ENCODE measurements at places on chromosomes 1 and 21.

DNA sequence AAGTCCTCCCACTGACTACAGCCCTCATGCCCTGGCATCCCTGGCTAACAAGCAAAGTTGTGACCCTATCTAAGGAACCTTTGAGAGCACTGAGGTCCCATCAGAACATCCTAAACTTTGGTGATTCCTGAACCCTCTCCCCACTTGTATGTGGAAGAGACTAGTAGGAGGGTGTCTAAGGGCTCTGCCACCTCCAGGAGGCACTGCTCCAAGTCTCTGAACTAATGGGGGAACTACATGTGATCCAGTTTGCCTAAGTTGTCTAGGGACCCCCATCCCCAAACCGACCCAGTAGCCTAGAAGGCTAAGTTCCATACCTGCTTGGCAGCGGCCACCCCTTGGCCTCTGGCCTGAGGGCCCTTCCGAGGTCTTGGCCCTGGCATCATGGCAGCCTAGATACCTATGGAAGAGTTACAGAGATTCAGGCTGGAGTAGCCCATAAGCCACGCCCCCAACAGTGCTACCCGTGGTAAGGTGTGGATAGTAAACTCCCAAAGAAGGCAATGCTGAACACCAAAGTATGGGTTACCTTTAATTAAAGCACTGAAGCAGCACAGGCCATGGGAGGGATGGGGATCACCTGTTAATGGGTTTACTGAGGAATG, 1.7 kb downstream of the CC2D1B start:
- DNase-seq = no peak

DNA sequence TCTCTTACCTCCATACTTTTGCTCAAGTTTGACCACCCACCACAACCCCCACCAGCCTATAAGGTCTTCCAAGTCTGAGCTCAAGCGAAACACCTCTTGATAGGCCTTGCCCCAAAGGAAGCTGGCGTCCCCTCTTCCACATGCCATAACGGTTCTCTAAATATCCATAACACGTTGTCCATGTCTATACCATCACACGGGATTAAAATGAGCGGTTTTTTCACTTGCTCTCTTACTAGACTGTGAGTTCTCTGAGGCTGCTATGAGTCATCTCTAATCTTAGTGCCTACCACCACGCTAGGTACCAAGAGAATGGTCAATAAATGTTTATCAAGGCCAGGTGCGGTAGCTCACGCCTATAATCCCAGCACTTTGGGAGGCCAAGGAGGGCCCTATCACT, 41.0 kb downstream of the WASF2 start:
- DNase-seq = no peak

DNA sequence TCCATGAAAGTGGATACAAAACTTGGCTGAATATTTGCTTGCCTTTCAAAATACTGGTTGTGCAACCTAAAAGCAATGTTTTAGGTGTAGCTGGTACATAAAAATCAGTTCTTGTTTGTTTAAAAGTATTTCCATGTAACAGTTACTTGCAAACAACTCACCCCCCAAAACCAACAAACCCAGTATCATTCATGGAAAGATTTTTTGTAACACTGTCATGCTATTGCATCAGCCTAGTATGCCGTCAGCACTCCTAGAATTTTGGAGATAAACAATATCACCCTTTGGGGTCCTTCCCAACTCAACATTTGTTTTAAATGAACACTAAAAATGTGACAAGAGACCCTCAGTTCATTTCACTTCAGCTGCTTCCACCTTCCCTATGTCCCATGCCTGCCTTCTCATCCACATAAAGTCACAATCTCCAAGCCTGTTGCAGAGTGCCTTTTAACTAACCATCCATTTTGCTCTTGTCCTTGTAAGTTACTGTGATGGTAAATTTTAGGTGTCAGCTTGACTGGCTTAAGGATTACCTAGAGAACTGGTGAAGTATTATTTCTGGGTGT, 425.3 kb downstream of the DUSP10 start:
- DNase-seq = peak; percentile 80

GRCh38 chr1:82646336-82646735, 845.6 kb downstream of the ADGRL2 start:
- DNase-seq = no peak

GRCh38 chr1:156461781-156462647, 38.6 kb downstream of the MEF2D start:
- DNase-seq = no peak

- no peak for DNase-seq
Observed at GRCh38 chr1:1942753-1943656, 23.9 kb upstream of the TMEM52 start.

DNA sequence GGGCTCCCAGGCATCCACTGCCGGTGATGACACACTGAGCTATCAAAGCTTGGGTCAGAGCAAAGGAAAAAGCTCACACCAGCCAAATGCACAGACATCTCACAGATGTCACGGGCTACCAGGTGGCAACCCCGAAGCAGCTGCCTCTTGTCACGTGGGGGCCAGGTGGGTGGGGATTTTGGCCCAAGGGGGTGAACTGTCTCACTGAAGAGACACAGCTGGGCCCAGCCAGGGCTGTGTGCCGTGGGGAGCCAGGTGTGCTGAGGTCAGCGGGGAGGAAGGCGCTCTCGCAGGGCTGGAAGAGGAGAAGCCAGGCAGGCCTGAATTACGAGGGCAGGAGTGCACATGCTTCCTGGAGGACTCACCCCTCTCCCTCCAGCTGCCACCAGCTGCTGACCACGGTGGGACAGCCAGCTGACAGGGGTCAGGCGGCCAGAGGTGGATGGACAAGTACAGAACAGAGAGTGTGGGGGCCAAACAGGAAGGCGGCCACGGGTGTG, 32.4 kb downstream of the KCNN3 start:
- no peak for DNase-seq

DNA sequence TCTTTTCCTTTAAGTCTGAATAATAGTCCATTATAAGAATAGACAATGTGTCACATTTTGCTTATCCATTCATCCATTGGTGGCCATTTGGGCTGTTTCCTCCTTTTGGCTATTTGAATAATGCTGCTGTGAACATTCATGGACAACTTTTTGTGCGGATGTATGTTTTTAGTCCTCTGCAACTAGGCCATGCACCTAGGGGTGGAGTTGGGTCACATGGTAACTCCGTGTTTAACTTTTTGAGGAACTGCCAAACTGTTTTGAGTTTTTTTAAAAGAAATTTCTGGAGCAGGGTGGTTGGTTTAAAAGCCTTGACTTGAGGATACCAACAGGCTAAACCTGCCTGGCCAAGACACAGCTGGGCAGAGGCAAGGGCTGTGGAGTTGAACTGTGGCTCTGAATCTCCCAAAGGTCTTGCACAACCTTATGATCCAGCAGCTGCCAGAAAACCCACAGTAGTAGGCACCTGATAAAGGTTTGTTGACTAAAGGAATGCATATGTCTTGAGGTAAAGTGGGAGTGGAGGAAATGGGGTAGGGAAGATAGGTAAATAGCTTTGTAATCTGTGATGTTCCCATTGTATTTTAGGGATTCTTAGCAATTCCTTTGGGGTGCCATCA, 5.6 kb upstream of the RPTN start:
- DNase-seq = no peak

DNA sequence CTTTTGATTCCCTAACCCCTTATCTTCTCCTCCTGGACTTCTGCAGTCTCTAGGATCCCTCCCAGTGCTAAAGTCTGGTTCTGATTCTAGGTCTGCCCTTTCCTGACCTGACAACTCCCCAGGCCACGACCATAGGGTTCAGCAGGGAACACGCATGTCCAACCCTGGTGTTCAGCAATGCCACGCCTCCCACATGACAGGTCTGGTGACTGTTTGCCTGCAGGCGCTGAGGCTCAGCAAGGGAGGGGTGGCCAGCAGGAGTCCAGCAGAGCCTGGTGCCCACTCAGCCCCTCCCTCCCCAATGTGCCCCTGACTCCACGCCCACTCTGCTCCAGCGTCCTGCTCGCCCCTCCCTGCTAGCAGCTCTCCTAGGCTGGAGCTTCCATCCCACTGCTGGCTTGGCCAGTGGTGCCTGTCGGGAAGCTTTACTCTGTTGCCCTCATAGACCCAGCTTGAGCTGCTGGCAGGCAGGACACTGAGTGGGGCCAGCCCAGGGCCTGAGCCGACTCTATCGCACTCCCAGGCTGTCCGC, 17.3 kb downstream of the SLC9A1 start:
- no peak for DNase-seq

DNA sequence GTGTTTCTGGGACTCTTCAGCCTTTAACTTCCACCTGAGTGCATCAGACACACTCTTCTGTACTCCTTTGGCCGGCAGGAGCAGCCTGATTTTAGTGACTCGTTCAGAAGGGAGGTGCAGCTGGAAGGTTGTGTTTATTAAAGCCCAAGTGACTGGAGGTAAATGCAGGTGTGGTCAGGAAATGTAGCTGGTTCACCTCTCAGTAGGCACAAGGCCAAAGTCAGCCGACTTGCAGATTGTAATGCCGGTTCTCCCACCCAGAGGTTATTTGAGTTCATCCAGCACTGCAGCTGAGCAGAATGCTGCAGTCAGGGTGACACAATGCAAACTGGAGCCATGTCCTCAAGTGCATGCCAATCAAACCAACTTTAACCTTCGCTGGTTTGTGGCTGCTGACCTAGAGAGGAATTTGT, 91.5 kb downstream of the SPATA46 start:
- no peak for DNase-seq

GRCh38 chr1:184302346-184302745, 84.5 kb upstream of the C1orf21 start:
- DNase-seq = no peak

DNA sequence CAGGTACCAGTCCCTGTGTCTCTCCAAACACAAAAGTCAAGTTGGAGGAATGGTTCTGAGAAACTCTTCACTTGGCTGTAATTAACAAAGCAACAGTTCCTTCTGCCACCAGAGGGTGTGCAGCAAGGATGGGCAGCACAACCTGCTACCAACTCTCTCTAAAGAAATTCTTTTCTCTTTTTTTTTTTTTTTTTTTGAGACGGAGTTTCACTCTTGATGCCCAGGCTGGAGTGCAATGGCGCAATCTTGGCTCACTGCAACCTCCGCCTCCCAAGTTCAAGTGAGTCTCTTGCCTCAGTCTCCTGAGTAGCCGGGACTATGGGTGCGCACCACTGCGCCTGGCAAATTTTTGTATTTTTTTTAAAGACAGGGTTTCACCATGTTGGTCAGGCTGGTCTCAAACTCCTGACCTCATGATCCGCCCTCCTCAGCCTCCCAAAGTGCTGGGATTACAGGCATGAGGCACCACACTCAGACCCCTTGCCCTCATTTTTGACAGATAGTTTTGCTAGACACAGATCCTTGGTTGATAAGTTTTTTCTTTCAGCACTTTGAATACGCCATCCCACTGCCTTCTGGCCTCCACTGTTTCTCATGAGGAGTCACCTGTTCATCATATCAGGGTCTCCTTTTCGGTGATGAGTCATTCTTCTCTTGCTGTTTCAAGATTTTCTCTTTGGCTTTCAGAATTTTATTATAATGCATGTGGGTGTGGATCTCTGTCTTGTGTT, 12.1 kb upstream of the DEGS1 start:
- peak; percentile 32 for DNase-seq

- DNase-seq = no peak
Observed at GRCh38 chr1:93262645-93263044, 82.1 kb downstream of the CCDC18 start.

- DNase-seq = no peak
Observed at GRCh38 chr1:10643607-10644306, 152.7 kb downstream of the CASZ1 start.

DNA sequence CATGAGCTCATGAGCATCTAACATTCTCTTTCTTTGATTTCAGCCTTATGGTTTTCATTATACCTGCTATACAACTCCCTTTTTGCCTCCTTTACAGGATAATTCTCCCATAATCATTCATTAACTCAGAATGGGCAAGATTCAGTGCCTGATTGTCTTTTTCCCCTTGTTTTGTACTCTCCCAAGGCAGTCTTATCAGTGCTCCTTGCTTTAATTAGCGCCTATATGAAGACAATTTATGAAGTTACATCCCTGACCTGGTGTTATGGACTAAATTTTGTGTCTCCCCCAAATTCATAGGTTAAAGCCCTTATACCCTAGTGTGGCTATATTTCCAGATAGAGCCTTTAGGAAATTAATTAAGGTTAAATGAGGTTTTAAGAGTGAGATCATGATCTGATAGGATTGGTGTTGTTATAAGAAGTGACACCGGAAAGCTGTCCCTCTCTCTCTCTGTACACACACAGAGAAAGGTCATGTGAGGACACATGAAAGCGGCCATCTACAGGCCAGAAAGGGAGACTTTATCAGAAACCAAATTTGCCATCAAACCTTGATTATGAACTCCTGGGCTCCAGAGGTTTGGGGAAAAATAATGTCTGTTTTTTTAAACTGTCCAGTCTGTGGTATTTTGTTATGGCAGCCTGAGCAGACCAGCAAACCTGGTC, 185.8 kb upstream of the CHODL start:
- DNase-seq = no peak

DNA sequence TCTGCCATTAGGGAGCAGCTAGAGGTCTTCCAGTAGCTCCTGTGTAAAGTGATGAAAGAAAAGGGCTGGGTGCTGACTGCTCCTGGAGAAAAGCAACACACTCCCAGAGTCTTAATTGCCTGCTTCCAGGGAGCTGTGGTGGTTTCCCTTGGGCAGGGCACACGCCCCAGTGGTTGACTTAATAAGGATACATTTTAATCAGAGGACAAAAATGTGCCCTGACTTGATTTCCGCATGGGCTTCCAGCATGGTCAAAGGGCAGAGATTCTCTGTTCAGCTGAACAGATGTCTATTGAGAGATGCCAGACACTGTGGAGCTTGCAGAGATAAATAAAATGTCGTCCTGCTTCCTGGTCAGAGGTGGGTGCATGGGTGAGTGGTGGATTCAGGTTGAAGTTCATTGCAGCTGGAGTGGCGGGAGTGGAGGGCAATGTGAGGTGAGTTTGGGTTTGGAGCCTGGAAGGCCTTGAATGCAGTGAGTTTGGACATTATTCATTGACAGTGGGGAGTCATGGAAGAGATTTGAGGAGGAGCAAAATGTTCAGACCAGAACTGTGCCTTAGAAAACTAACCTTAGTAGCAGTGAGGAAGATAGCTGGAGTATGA, 16.0 kb downstream of the QSOX1 start:
- no peak for DNase-seq

GRCh38 chr1:193567937-193568336, 381.5 kb upstream of the B3GALT2 start:
- no peak for DNase-seq

- no peak for DNase-seq
Observed at GRCh38 chr1:215824245-215824644, 257.1 kb downstream of the KCTD3 start.

DNA sequence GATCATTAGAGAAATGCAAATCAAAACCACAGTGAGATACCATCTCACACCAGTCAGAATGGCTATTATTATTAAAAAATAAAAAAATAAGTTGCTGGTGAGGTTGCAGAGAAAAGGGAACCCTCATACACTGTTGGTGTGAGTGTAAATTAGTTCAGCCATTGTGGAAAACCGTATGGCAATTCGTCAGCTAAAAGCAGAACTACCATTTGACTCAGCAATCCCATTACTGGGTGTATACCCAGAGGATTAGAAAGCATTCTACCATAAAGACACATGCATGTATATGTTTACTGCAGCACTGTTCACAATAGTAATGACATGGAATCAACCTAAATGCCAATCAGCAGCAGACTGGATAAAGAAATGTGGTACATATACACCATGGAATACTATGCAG, 42.2 kb downstream of the GIPC2 start:
- DNase-seq = no peak

- DNase-seq = no peak
Observed at GRCh38 chr21:39048064-39048463, 135.2 kb downstream of the PSMG1 start.

Measured in AG10803 (cell line).